ENCODE measurements at places on chromosomes 2 and 18. TPM values are rescaled to one million over a fixed set of nuclear protein-coding genes. Genes with fewer than 3 reads are reported as not detected.

Gene SLC8A1
- 12.5 TPM for total RNA-seq

Gene CFAP65
- under 0.01 TPM for total RNA-seq

Gene SIX2
- 0.14 TPM for total RNA-seq

Gene RNU2-63P
- total RNA-seq, result 66.2 TPM

Gene UGT1A10
- not detected for total RNA-seq

Gene FBXO41
- total RNA-seq, result 0.56 TPM

Gene FER1L5
- not detected for total RNA-seq

Gene C2orf69
- 15.0 TPM for total RNA-seq

Gene GAL3ST2
- total RNA-seq, result not detected

Gene PPM1B
- 20.0 TPM for total RNA-seq

Gene NCKAP5
- 0.39 TPM for total RNA-seq

Gene GAD1
- total RNA-seq, result 0.13 TPM

Gene RUFY4
- total RNA-seq, result not detected

Gene HOXD1
- total RNA-seq, result 0.07 TPM

Gene IL36B
- not detected for total RNA-seq

Gene RNF152
- 76.5 TPM for total RNA-seq

Gene NT5C1B
- total RNA-seq, result not detected

Gene RAB31
- 30.8 TPM for total RNA-seq

Gene SLC35F6
- total RNA-seq, result 21.9 TPM

Gene LRRTM4
- not detected for total RNA-seq

Gene UGT1A3
- not detected for total RNA-seq

Gene CASP10
- total RNA-seq, result 50.4 TPM

Gene SLC5A7
- total RNA-seq, result not detected

Gene ANKAR
- total RNA-seq, result 3.6 TPM

Gene EPAS1
- total RNA-seq, result 69.8 TPM

Gene STARD6
- total RNA-seq, result 0.33 TPM

Gene DUSP2
- 0.53 TPM for total RNA-seq
